ENCODE measurements at places on chromosomes 5 and 9. TPM values are rescaled to one million over a fixed set of nuclear protein-coding genes. Genes with fewer than 3 reads are reported as not detected.
A peak's percentile ranks its signal among the peaks of the same experiment; 100 is the strongest.

Gene NUP155
- 17.1 TPM for total RNA-seq

Gene LHX2
- not detected for total RNA-seq

Gene LCP2
- 83.1 TPM for total RNA-seq

- no peak for DNase-seq
These were observed 268.6 kb downstream of the ISL1 start for GRCh38 chr5:51651889-51652288.

- peak; percentile 34 for DNase-seq
These were observed 17.9 kb downstream of the ADGRD2 start for GRCh38 chr9:124468061-124468740.

GRCh38 chr9:115349542-115349941 is 231.6 kb upstream of the TNC start:
- no peak for DNase-seq

DNA sequence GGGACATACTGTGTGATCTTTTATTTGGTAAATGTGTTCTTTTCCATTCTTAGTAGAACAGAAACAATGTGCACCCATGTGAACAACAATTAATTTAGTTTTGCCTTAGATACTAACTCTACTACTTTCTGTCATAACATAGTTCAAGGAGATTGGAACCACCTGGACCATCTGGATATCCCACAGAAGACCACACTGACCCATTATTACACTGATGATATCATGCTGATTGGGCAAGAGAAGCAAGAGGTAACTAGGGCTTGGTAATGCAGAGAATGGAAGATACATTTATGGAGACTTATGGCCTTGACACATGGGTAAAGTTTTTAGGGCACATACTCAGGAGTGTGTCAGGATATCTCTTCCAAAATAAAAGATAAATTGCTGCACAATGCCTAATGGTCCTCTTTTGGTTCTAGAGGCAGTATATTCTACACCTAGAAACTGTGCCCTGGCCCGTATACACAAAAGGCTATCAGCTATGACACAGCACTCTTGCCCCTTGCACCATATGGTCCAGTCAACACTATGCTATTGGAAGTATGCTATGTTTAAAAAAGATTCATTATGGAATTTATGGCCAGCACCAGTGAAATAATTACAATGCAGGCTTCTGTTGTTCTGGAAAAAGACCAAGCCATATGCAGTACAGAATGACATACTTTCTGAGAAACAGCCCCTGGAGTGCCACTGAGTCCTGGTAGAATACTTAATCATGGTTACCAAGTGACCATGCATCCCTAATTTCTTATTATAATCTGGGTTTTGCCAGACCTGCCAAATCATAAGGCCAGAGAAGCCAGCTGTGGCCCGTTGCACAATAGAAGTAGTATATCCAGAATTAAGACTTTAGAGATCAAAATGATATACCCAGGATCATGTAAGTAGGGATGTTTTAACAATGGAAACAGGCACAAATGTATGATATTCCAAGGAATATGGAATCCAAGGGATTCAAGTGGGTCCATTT is 41.6 kb upstream of the MROH2B start:
- DNase-seq = no peak

Data from upper lobe of right lung (tissue), 1 donor.